ENCODE measurements at places on chromosomes 11 and 22.

DNA sequence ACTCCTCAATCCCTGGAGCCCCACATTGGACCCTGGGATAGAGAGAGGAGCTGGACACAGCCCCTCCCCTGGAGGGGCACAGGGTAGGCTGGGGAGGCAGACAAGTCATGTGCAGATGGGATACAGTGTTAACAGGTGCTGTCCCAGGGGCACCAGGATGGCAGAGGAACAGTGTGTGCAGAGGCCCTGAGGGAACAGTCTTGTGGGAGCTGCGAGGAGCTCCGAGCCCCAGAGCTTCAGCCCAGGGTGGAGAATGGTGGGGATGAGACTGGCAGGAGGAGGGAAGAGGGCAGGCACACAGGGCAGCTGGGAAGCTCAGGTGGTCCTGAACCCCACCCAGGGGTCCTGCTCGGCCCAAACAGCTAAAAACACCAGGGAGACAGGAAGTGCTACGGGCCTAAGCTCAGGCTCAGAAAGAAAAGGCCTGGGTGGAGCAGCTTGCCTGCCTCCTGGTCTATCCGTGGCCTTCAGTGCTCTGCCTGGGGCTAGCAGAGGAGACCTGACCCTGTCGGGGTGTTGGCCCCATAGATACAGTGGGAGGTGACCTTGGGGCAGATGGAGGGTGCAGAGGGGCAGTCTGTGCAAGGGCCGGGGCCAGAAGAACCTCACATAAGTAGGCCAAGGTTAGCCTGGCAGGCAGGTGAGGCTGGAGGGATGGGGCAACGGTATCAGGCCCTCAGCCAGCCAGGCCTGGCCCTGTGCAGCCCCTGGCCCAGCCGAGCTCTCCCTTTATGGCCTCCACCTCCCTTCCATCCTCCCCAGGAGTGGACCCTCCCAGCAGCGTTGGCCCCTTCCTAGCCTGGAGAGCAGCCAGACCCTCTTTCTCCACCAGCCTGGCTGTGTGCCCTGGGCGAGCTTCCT is 15.4 kb downstream of the CAPN5 start:
- DNase-seq = no peak

DNA sequence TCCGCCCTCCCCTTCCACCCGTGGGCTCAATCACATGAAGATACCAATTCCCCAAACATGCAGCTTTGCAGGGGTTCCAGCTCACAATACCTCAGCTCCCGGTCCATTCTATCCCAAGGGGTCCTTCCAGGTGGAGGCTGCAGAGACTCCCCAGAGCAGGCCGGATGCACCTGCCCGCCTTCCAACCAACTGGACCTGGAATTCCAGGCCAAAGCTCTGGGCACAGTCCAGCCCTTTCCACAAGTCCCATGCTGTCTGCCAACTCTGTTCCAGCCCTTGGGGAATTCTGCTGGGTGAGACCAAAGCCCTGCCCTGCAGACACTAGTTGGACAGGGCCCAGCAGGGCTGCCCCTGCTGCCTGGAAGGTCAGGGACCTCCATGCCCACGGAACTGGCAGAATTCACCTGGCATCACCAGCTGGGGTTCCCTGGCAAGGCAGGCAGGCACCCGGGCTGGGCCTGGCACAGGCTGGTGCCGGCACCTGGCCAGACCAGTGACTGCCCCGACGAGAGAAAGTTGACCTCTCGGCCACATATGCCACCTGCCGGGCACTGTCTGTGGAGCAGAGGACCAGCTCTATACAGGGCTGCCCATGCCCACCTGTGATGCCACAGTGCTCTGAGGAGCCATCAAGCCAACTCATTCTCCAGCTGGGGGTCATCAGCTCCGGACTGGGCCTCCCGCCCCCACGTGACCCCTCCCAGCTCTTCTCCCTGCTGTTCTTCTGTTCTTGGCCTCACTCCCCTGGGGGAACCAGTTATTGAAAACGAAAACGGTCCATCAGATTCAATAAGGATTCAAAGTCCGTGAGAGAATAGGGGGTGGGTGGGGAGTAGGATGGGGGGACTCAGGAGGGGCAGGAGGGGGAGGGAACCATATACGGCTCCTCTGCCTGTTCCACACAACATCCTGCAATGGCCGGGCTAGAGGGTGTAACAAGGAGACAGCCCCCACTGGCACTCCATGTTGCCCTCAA is 4.7 kb downstream of the SYT7 start:
- DNase-seq = no peak

GRCh38 chr11:83659466-83659865 is 373.3 kb upstream of the CCDC90B start:
- DNase-seq = no peak

GRCh38 chr11:32341620-32342613 is 93.4 kb downstream of the WT1 start:
- no peak for DNase-seq

- peak; percentile 63 for DNase-seq
Observed at GRCh38 chr11:450809-451451, 851 bp downstream of the PTDSS2 start.

Measured in left kidney (tissue), 8 donors.